ENCODE measurements at places on chromosomes 2 and 18.

GRCh38 chr18:46676182-46676835 is 19.3 kb upstream of the LOXHD1 start:
- DNase-seq, result no peak

DNA sequence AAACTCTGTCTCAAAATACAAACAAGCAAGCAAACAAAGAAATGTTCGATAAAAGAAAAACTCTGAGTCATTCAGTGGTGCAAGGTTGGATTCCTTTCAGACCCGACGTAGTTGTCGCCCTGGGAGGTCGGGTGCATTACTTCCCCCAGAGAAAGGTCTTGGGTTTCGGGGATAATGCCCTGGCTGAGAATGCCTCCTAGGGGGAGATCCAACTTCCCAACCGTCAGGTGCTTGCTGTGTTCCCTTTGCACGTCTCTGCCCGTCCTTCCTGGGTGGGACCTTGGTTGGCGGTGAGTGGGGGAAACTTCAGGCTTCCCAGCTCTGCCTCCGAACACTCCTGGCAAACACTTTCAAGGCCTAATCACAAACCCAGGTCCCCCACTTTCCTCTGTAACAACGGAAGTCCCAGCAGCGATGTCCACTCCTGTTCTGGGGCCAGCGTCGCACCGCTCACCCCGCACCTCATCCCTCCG is 609 bp downstream of the TPGS2 start:
- no peak for DNase-seq

GRCh38 chr2:223744580-223744979 is 92.8 kb downstream of the AP1S3 start:
- DNase-seq, result no peak

- no peak for DNase-seq
These were observed 26.7 kb downstream of the LPIN1 start for GRCh38 chr2:11773111-11773510.

DNA sequence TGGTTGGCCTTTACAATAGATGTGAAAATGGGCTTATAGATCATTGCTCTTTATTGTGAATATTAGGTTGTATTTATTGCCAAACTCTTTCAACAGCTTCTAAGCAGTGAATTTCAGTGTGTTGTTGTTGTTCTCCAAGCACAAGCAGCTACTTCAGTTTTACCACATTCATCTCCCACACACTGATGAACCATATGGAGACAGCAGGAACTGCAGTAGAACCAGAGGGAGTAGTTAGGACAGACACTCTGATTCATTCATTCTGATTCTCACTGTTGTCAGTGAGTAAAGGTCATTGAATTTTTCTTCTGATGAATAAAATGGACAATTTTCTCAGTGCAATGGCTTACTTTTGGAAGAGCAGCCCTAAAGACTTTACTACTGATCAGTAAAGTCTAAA is 40.2 kb downstream of the CCDC74A start:
- no peak for DNase-seq

- DNase-seq, result no peak
These were observed 185.2 kb downstream of the ALPK2 start for GRCh38 chr18:58443671-58444070.

All from hematopoietic multipotent progenitor cell (in vitro differentiated cells).